ENCODE measurements at places on chromosomes 3 and 15.

DNA sequence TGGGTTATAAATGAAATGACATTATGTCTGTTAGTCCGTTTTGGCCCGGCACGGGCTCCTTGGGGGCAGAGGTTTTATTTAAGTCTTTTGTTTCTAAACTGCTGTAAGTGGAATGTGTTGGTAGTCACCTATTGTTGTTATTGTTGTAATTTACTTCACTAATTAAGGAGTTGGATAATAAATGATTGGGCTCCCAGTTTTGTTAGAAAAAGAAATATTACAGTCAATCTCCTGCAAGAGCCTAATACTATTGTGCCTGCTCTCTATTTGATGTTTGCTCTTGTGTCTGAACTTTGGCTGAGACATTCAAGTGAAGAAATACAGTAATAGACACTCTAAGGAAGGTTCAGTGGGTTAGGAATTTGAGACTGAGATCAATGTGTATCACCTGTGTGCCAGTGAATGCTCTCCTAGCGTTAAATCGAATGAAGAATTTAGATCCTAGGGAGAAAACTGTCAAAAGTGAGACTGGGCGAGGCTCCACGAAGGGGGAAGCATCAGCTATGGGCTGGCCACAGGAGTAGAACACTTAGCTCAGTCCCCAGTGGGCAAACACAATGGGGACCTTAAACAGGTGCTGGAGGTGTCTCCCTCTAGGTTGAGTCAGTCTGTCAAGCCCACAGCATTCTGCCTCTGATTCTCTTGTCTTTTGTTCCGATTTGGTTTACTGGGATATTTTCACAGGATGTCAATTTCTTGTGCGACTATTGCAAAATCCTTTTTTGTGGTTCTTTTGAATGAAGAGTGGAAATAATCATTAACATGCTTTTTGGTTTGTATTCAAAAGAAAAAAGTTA lies 1.2 kb downstream of the ROBO2 start:
- DNase-seq = no peak

DNA sequence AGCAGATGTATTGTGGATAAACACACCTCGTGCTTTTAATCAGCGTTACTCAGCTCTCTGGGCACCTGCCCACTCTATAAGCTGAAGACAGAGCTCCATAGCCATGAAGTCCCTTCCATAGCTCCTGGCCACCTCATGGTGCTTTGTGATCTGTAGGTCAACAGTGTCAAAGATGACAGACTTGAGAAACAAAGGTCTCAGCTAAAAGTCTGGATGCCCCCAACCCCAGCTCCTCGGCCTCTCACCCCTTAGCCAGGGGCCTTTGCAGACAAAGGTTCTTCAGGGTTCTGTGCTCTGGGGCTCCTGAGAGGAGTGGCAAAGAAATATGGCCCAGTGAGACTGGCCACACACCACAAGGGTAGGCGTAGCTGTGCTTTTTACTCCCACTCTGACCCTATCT lies 168.6 kb downstream of the KLF13 start:
- no peak for DNase-seq

DNA sequence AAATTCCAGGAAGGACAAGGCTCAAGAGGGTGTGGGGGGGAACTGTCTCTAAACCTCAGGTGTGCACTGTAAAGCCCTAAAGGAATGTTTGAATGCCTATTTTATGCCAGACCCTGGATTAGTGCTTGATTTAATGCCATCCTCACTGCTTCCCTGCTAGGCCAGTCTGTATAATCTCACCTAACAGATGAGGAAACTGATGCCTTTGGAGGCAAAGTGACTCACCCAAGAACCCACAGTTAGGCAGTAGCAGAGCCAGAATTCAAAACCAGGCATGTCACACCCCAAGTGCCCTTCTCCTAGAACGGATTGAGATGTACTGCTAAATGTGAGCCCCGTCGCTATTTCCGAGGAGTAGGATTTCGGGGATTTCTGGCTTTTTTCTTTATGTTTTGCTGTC lies 7.8 kb downstream of the CAMK1 start:
- DNase-seq = no peak

GRCh38 chr15:73295630-73296286 lies 73.0 kb downstream of the HCN4 start:
- DNase-seq = no peak

DNA sequence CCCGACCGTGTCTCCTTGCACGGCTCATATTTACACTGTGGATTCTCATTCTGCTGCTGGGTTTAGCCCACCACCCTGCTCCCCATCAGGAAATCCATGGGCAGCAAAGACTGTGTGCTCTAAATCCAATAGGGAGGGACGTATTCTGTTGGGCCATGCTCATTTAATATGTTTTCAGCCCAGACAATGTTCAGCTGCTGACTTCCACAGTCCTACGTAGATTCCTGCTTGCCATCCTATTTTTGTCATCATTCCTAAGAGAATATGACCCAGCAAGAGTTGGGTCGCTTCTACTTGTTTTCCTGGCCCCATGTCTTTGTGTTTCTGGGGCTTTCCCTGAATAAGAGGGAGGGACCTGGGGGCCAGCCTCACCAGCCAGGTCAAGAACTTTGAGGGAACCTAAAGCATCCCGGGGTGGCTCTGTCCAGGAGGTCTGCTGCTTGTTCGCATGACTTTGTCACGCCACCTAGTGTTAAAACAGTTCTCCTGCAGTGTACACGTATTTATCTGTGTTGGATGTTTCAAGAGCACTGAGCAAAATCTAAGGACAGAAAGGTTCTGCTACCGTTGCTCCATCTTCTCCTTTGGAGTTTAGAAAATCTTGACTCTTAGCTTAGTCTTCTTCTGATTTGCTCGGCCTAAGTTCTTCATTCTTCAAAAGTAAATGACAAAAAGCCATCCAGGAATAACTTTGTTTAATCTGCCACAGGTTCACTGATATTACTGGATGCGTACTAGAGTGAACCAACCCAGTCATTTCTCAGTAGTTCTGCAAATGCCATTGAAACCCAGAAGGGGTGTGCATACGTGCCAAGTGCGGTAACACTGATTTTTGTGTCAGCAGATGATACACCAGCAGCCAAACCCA lies 79.8 kb upstream of the NR2E3 start:
- DNase-seq = peak; percentile 36

DNA sequence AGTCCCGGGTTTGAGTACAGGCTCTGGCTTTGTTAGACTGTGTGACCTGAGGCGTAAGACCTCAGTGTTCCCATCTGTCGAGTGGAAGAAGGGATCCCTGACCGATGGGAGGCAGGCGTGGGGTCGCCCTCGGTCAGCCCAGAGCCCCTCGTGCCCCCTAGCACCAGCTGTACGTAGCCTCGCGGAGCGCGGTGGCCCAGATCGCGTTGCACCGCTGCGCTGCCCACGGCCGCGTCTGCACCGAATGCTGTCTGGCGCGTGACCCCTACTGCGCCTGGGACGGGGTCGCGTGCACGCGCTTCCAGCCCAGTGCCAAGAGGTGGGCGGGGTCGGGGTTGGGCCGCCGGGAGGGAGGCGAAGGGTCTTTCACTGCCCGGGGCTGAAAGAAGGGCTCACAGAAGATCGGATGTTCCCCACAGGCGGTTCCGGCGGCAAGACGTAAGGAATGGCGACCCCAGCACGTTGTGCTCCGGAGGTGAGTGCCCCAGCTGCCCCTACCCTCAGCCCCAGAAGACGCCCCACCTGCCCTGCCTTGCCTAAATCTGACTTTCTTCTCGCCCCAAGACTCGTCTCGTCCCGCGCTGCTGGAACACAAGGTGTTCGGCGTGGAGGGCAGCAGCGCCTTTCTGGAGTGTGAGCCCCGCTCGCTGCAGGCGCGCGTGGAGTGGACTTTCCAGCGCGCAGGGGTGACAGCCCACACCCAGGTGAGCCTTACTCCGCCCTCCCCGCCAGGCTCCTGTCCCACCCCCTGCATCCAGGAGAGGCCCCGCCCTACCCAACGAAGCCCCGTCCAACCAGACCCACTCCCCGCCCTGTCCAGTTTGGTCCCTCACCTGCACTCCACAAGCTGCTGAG lies 3.5 kb upstream of the LSMEM2 start:
- DNase-seq = no peak

DNA sequence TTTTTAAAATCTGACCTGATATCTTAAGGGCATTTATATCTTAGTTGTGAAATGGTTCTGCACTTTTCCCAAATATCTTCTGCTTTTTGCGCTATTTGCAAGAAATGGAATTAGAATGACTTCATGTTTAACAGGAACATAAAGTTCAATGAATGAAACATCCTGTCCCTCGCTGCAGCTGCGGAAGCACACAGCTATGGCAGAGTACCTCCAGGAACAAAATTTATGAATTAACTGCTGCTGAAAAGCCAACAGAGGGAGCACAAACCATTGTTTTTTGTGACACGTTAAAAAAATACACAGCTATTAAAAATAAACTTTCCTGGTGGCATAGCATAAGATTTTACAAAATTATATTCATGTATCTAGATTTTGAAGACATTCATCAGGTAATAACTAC lies 404.4 kb upstream of the MDFIC2 start:
- DNase-seq = peak; percentile 23

GRCh38 chr3:161274691-161275298 lies 53.7 kb downstream of the NMD3 start:
- no peak for DNase-seq

GRCh38 chr3:77599948-77600347 lies 560.0 kb downstream of the ROBO2 start:
- no peak for DNase-seq

DNA sequence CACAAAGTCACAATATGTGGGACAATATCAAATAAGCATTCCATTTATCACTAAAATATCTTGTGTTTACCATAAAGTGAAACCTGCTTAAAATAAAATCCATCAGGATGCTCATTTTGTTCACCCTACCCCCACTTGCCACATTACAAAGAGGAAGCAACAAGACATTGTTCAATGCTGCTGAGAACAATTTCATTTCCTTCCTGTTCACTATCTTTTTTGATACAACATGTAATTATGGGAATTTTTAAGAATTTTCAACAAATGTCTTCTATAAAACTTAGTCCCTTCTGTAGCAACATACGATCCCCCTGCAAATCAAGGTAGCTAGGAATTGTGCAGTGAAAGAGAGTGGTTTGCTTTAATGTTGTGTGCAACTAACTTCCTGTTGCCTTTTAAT lies 34.9 kb upstream of the GPR160 start:
- no peak for DNase-seq

DNA sequence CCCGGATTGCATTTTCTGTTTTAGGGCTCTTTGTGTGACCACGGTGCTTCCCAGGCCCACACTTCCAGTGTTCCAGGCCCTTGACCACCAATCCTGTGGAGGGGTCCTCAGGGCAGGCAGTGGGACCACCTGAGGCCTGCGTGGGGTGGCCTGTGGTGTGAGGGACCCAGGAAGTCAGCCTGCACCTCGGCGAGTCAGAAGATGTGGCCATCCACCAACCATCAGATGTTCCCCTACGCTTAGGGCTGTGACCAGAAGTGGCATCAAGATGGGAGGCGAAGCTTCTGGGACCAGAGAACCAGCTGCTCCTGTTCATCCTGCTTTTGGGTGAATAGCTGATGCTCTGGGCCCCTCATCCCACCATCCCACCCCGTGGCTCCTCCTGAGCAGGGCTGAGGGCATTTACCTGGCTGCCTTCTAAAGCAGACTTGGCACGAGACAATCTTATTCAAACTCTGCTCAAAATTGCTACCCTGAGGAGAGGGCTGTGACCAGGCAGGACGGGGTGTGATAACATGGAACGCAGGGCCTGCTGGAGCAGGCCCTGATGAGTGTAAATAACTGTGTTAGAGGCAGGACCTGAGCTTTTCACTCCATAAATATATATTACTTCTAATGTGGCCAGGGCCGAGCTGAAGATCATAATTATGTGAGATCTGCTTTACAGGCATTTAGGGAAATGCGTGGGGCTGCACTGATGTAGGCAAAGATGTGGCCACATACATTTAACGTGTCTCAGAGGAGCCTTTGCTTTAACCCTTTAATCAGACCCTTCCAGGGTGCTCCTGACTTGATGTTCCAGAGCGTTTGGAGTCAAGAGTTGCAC lies 28.8 kb downstream of the SMAD3 start:
- DNase-seq = no peak

DNA sequence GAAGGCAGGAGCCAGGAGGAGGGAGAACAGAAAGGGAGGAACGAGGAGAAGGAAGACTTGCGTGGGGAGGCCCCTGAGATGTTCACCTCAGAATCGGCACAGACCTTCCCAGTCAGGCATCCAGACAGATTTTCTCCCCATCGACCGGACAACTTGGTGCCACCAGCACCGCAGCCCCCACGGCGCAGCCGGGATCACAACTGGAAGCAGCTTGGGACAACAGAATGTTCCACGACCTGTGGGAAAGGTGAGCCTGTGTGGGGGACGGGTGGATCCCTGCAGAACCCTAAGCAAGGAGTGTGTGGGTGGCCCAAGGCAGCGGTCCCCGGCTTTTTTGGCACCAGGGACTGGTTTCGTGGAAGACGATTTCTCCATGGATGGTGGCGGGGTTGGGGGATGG lies 72.6 kb upstream of the NR2E3 start:
- DNase-seq = no peak

GRCh38 chr3:143366672-143367071 lies 247.1 kb downstream of the CHST2 start:
- DNase-seq = no peak

GRCh38 chr3:155131104-155131503 lies 51.0 kb downstream of the MME start:
- no peak for DNase-seq

Measured in astrocyte of the cerebellum (primary cell).